HepG2 (cell line): ENCODE measurements at places on chromosomes 16 and 17.

GRCh38 chr16:17524656-17525055, 53.9 kb upstream of the XYLT1 start:
- DNase-seq, result no peak

DNA sequence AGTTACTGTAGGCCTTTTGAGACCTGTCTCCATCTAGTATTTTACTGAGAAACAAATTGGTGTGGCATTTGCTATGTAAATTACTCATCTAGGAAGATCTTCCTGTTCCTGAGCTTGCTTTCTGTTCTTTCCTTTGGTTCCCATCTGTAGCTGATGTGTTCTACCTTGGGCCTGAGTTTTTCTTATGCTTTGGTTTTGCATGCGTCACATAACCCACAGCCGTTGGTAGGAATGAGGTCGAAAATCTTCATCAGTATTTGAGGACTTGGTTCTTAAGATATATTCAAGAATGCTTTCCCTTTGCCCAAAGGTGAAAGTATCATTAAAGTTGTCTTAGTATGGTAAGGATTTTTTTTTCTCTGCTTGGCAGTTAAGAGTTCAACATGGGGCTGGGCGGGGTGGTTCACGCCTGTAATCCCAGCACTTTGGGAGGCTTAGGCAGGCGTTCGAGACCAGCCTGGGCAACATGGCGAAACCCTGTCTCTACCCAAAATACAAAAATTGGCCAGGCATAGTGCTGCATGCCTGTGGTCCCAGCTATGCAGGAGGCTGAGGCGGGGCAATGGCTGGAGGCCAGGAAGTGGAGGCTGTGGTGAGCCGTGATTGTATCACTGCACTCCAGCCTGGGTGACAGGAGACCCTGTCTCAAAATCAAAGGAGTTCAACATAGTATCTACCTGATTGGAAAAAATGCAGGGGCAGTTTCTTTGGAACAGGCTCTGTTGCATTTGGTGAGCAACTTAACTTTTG, 28.8 kb downstream of the IST1 start:
- no peak for DNase-seq

GRCh38 chr17:14499976-14500375, 199.1 kb downstream of the HS3ST3B1 start:
- DNase-seq, result no peak

GRCh38 chr17:78014646-78015045, 56.1 kb downstream of the TNRC6C start:
- no peak for DNase-seq

DNA sequence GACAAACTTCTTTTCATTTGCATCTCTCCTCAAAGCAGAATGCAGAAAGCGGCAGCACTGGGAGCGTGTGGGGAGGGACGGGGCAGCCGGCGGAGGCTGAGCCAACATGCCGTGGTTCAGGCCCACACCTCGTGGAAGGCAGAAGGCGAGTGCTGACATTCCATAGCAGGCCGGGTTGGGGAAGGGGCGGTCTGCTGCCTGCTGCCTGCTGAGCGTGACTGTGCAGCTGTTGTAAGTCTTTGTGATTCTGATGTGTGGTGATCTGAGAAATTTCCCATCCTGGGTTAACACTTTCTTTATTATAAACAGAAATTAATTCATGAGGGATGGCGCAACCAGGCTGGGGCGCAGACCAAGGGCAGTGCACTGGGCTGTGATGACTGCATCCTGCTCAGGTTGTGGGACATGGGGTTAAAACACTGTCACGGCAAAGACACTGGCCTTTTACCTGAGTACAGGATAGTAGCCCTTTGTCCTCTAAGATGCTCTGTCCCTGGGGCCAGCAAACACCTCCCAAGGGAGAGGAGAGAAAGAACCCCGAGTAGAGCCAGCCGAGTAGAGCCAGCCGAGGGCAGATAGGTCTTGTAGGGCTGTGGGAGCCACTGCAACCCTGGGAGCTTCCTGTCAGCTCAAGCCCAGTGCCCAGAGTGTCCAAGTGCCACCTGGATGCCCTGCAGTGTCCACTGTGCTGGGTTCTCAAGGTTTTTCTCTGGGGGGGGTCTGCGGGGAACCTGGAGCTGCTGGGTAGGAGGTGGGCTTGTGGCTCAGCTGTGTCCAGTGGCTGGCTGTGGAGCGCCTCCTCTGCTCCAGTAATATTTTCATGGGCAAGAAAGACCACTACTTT, 8.8 kb upstream of the DNASE1 start:
- DNase-seq, result no peak

- no peak for DNase-seq
Observed at GRCh38 chr17:15169676-15170075, 95.5 kb downstream of the PMP22 start.

- DNase-seq, result no peak
Observed at GRCh38 chr16:17470182-17470907, 415 bp downstream of the XYLT1 start.

GRCh38 chr17:15154618-15155017, 110.5 kb downstream of the PMP22 start:
- no peak for DNase-seq

DNA sequence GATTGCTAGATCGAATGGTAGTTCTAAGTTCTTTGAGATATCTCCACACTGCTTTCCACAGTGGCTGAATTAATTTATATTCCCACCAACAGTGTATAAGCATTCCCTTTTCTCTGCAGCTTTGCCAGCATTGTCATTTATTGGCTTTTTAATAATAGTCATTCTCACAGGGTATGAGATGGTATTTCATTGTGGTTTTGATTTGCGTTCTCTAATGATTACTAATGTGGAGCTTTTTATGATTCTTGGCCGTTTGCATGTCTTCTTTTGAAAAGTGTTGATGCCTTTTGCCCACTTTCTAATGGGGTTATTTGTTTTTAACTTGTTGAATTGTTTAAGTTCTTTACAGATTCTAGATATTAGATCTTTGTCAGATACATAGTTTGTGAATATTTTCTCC, 36.5 kb upstream of the BCAS3 start:
- no peak for DNase-seq

GRCh38 chr16:7517496-7517895, 184.9 kb downstream of the RBFOX1 start:
- DNase-seq, result no peak

GRCh38 chr17:17993366-17993765, 20.7 kb downstream of the DRC3 start:
- DNase-seq, result no peak

DNA sequence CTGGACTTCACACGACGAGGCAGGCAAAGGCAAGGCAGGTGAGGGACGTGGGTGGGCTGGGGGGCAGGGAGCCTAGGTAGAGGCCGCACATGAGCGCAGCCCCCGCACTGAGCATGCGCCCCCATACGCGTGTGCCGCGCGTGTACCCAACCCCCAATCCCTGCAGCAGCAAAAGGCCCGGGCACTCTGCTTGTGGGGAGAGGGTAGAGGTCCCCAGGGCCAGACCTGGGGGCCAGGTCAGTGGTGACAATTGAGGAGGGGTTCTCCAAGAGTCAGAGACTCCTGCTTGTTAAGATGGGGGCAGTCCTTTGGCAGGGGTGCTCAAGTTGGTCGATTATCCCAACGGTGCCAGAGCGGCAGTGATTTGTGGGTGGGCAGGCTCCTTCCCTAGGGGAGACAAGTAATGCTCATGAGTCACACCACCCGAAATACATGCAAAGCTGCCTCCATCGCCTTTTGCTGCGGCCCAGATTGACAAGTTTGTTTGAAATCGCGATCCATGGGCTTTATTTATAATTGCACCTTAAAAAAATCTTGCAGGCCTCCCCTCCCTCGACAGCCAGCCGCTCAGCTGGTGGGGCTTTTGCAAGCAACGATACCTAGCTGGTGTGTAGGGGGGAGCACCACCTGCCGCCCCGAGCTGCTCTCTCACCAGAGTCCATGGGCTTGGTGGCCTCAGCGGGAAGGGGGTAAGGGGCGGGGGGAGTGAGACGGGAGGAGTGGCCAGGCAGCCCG, 1.1 kb upstream of the GIT1 start:
- no peak for DNase-seq

DNA sequence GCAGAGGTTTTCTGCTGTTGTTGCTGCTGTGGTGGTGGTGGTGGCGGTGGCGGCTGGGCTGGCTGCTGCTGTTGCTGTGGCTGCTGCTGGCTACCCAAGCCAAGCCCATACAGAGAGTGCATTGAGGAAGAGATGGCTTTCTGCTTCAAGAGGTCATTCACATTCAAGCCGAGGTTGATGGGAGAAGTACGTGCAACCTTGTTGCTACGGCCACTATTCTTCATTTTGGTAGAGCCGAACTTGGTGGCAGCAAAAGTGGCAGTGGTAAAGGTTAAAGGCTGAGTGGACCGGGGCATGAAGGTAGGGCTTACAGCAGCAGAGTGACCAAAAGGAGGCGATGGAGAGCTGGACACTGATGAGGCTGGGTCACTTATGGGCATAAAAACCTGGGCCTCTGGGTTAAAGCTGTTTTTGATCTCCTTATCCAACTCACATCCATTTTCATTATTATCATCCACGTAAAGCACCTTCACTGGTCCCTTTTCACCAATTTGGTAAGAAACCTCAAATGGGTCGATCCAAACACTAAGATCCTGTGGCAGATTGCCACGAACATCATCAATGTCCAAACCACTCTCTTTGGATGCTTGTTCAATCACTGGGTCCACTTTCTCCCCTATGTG, 2.8 kb downstream of the TOB1 start:
- DNase-seq, result peak; percentile 66

GRCh38 chr16:68636818-68637217, 8.3 kb upstream of the CDH3 start:
- DNase-seq, result no peak

DNA sequence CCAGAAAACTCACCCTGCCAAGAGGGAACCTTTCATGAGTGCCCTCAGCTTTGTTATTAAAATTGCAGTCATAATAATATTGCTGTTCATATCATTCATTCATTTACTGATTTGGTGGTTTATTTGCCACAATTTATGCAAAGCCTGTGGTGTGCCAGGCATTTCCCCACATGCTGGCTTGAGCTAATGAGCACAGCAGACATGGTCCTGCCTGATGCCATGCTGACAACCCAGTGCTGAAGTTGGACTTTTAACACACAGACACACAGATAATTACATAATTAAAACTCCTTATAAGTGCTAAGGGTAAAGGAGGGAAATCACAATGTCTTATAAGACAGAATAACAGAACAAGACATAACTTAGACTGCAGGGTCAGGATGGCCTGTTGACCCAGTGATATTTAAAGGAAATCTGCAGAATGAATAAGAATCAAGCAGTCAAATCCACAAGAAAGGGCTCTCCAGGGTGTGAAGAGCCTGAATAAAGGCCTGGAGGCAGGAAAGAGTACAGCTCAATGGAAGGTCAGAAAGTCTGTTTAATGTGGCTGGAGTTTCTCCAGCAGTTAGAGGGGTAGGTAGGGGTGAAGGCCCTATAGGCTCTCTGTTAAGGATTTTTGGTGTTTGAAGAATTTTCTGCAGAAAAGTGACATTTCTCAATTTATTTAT, 196.9 kb upstream of the CDH11 start:
- DNase-seq, result no peak

GRCh38 chr17:80859002-80859941, 132.4 kb upstream of the CHMP6 start:
- no peak for DNase-seq

- no peak for DNase-seq
Observed at GRCh38 chr17:74305865-74306654, 20.0 kb upstream of the KIF19 start.

DNA sequence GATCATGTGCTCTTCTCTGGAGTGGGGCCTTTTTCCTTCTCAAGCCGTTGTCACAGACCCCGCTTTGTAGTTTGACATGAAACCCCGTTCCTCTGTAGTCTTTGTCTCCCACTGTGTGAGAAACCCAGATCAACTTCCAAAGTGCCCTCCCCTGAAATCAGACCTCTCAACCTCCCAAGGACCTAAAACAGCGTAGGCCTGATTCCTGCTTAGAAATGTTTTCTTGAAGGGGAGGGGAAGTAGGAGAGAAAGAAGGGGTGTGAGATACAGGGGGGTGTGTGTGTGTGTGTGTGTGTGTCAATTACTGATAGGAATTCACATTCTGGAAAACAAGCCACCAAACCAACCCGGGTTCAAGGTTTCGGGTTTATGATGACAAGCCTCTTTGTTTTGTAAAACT, 1.4 kb downstream of the UBE2O start:
- no peak for DNase-seq

- no peak for DNase-seq
Observed at GRCh38 chr16:85782451-85782850, 16.9 kb downstream of the EMC8 start.
